Fibroblast of skin of abdomen (primary cell): ENCODE measurements at places on chromosomes 2 and 18.

- DNase-seq, result no peak
These were observed 890.6 kb upstream of the LRRTM1 start for GRCh38 chr2:81195017-81195773.

DNA sequence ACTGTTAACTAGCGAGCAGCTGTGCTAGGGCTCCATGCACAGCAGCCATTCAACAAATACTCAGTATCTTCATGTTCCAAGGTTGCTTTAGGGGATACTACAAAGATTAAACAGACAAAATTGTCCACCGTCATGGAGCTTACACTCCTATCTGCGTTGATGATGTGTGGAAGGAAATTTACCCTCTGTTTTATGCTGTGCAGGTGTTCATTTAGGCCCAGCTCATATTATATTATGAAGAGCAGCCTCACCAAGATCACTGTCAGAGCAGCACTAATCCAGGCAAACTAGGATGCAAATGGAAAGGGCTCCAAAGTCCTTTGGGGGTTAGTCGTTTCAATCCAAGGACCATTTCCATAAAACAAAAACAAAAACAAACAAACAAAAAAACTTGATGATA is 13.4 kb upstream of the WIPF1 start:
- DNase-seq, result no peak

- no peak for DNase-seq
These were observed 17.7 kb upstream of the RND3 start for GRCh38 chr2:150505178-150505577.

GRCh38 chr2:127137741-127138140 is 30.8 kb upstream of the BIN1 start:
- no peak for DNase-seq

- DNase-seq, result no peak
These were observed 146.2 kb downstream of the MBP start for GRCh38 chr18:76986406-76986805.

- no peak for DNase-seq
These were observed 435 bp upstream of the ARHGAP25 start for GRCh38 chr2:68734176-68734575.
